ENCODE measurements at places on chromosomes 3 and 15.

DNA sequence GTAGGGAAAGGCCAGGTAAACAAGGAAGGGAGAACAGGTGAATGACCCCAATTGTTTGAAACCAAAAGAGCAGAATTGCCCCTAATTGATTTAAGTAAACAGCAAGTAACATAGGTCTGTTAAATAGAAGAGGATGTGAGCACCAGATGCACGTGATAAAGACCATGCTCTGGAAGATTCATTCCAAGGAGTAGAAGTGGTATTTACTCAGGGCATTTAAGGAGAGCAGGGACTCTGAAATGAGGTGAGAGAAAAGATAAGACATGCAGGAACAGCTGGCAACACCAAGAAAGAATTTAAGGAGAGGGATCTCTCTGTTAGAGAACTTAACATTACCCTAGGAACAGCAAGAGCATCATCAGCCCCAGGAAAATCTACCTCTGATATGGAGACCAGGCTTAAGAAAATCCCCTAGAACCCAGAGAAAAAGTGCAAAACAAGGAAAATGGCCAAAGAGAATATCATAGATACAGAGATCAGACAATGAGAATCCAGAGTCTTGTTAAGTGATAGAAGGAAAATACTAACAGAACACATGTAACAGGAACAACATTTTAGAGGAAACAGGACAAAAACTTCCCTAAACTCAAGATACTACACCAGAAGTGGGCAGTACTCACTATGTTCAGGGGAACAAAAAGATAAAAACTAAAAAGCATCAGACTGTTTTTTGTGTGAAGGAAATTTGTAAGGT lies 6.4 kb downstream of the NUDT16 start:
- no peak for DNase-seq

DNA sequence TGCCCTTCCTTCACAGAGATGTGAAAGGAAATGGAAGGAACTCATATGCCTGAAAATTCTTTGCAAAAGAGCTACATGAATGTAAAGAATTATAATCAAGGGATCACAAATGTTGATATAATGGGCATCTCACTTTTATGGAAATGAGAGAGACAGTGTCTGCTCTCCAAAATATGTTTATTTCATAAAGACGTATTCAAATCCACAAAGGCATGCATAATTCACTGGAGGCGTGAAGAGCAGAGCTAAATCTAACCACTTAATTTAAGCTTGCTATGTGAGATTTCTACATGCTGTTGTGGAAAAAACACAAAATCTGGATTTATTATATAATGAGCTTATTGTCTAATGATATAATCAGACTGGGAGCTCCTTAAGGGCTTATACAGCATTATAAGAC lies 469.1 kb downstream of the RAP2B start:
- DNase-seq = no peak

DNA sequence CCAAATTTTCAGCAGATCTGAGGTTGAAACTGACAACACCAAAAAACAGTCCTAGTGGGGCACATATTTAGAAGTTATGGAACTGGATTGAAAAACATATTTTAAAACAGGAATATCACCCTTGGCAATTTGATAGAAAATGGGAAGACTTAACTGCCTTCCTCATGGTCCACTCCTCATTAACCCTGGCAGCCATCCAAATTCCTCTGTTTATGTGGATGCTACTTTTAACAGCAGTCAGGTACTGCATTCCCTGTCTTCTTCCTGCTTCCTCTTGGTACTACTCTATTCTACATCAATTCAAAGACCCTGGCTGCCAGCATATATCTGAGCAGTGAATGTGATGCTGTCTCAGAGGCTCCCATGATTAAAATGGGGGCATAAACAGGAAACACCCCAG lies 54.3 kb downstream of the PDE8A start:
- no peak for DNase-seq

GRCh38 chr3:195021692-195022091 lies 249.3 kb downstream of the XXYLT1 start:
- DNase-seq = no peak

DNA sequence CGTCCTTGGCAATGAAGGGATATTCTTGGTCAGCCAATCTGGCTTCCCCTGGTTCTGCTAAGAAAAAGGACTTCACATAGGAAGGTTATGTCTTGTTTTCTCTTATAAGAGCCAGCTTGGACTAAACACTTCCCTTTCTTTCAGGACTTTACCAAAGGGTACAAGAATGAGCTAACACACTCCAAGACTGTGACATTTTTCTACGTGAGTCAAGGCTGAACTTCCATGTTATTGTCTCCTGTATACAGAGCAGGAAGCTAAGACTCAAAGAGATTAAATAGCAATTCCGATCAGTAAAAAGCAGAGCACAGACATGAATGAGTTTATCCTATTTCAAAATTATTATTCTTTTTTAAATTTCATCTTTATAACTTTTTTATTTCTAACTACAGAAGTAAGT lies 63.3 kb upstream of the STT3B start:
- no peak for DNase-seq

DNA sequence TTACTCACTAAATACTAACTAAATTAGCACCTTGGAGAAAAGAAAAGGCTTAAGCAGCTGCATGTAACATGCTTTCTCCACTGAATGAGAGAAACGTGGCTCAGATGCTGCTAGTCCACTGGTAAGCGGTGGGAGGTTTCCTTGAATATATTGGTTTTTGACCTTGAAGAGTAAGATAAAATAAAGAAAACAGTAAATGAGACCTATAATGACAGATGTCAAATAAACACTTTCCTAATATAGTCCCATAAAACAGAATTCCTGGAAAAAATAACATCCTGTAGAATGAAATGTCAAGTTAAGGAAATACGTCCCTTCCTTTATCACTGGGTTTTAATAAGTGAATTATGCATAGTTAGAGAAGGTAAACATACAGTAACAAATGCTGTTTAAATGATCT lies 215.0 kb downstream of the DPH6 start:
- DNase-seq = no peak

DNA sequence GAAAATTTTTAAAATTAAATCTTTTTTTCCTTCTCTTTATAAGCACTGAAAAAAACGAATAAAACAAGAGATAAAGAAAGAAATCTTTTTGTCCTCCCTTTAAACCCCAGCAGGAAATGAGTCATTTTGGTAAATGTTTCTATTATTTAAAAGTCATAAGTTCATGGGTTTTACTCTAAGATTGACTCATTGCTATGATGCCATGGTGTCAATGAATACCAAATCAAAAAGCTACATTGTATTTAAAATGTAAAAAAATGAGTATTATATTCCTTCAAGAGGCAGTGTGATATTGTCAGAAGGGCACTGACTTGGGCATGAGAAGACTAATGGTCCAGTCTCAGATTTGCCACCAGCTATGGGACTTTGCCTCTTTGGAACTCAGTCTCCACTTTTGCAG lies 303.4 kb upstream of the DNAJC19 start:
- DNase-seq = no peak

DNA sequence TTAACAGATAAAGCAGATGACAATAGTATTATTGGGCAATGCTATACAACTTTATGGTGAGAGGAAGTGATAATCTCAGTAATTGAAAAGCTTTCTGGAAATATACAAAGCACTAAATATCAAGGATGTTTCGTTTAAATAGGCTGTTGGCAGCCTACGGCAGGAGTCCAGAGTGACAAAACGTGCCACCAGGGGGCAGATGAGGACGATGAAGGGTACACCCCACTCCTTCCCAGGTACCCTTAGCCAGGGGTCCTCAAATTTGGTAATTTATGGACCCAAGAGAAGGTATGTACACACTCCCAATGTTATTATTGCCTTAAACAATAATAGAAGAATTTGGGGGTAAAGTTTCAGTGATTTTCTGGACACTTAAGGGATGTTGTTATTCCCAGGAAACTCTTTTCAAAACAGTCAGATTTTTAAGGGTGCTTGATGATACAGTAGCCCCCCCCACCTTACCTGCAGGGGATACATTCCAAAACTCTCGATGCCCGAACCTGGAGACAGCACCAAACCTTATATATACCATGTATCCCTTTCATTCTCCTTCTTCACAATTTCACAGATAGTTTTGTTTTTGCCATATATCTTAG lies 1.4 kb upstream of the MAGEL2 start:
- no peak for DNase-seq

DNA sequence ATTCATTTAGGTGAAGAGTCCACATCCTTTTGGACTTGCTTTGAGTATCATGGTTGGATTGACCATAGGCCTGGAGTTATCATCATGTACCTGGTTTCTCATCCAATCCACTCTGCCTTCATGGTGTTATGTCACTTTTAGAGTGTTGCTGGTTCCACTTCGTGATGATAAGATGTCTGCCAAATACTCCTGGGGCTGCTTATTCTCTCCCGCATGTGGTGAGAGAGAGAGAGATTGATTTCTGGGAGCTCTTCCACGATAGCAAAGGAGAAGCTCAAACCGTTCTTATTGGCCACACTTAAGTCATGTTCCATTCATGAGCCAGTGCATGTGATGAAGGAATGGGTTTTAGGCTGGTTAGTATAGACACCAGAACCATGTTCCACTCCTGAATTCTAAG lies 47.6 kb downstream of the MITF start:
- no peak for DNase-seq

DNA sequence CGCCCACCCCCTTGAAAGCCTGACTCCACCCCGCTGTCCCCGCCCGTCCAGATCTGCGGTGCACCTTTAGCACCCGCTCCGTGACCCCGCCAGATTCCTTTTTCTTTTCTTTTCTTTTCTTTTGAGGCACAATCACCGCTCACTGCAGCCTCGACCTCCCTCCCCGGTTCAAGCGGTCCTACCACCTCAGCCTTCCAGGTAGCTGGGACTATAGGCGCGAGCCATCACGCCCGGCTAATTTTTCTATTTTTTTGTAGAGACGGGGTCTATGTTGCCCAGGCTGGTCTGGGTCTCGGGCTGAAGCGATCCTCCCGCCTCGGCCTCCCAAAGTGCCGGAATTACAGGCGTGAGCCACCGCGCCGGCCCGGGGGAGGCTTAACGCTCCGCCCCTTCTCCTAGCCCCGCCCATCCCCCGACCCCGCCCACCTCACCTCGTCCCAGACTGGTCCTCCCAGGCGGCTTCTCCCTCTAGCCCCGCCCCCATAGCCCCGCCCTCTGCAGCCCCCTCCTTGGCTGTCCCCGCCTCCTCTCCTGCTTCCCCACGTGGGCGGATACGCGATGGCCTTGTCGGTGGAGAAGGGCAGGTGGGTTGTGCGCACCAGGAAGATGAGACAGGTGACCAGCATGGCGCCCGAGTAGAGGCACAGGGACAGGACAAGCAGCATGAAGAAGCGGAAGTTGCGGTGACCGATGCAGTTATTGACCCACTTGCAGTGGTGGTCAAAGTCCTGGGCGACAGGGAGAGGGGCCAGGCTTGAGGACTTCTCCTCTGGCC lies 3.2 kb downstream of the ZDHHC19 start:
- no peak for DNase-seq

- DNase-seq = no peak
Measured at GRCh38 chr15:25635191-25635590, 196.4 kb upstream of the UBE3A start.

DNA sequence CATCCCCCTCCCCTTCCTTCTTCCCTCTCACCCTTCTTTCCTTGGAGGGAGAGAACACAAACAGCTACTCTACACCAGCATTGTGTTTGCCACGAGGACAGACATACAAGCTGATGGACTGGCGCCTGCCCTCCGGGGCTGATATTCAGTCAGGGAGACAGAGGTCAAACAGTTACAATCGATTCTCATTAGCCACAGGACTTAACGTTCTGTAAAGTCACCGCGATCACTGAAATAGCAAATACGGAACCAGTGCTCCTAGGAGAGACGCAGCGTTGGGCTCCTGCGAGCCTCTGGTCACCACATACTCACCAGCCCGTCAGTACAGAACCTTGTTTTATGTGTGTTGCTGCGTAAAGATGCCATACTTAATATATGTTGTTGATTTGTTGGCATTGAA lies 108.8 kb downstream of the LRRK1 start:
- DNase-seq = no peak

- DNase-seq = peak; percentile 63
Measured at GRCh38 chr15:92909136-92909781, 9.1 kb downstream of the CHD2 start.

DNA sequence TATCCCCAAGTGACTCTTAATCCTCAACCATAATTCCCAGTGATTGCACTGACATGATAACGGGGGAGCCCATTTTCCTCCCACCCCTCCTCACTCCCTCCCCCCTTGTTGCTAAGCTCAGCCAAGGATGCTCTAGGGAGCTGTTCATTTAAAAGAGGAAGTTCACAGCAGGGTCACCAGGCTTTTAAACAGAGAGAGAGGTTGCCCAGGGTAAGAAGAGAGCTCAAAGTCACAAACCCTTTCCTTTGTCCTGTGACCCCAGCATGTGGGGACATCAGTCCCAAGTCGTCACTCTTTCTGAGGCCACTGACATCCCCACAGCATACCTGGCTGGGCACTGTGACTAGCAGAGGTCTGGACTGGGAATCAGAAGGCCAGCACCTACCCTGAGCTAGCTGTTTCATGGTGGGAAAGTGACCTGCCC lies 144.1 kb downstream of the RORA start:
- DNase-seq = no peak

DNA sequence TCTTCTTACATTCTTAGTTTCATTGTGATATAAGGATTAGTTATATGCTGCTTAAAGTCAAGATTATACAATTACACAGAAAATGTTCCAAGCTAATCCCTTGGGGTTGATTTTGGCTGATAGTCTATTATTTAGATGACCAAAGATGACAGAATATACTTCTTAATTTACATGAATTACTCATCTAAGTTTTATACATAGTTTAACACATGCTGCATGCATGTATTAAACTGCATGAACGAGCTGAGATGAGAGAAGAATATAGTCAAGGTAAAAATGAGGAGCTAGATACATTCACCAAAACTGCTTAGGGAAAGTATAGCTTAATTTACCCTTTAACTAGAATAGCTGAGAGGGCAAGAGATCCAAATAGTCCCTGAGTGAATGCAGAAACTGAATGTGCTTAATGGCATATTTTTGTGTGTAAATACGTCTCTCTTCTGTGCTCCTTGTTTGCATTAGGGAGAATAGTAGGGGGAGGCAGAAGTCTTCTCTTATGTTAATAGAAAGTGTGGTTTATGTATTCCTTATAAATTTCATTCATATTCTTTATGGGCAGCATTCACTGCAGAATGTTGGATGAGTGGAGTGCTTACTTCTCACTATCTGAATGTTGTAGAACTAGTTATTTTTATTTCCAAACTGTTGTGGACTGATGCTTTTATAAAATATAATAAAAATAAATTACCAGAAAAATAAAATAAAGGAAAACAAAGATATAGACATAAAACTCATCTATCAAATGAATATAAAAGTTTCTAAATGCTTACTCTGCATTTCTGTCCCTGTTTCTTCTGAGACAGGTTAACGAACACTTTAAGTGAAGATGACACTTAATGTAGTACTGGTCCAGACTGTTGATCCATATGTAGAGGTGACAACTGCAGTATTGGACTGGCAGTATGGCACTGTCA lies 327.8 kb downstream of the RBMS3 start:
- DNase-seq = no peak

DNA sequence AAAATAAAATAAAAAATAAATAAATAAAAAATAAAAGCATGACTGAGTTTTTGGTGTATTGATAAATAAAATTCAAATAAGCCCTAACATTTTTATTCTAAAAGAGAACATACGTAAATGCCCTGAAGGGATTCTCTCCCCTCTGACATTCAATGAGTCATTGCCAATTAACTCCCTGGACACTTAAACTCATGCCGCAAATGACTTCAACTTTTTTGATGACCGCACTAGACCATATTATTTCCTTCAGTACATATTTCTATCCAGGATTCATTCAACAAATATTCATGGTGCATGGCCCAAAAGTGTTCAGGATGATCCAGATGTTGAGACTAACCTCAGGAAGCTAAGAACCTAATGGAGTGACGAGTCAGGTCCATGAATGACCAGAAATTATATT lies 195.9 kb upstream of the LRRN1 start:
- no peak for DNase-seq

All from fibroblast of skin of left quadriceps (primary cell).